ENCODE measurements at places on chromosomes 3 and 15.

GRCh38 chr3:42430781-42431532 lies 20.5 kb upstream of the LYZL4 start:
- DNase-seq: no peak

- no peak for DNase-seq
Observed at GRCh38 chr3:168796339-168796738, 700.6 kb upstream of the GOLIM4 start.

- no peak for DNase-seq
Observed at GRCh38 chr15:66729331-66729951, 27.4 kb downstream of the SMAD6 start.

DNA sequence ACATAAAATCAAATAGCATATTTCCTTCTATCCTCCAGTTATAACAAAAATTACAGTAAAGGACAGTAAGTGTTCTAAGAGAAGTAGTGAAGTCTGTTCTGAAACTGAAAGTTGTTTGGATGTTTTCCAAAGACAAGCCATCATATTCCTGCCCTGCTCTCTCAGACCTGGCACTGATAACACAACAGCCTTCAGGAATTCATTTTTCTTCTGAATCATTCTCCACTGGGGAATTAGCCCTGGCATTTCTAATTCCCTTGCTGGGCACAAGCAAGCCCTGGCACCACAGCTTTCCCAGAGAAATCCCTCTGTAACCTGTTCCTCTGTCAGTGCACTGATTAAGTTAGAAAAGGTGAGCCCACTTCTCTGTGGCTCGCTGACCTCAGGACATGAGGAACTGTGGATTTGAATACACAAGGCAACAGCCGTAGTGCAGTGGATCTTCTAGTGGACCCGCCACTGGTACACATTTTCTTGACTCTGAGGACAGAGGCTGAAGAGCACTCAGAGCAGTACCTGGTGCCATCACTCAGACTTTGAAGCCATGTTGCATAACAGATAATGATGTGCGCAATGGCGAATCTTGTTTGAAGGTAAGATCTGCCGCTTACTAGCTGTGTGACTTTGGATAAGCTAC lies 61.6 kb downstream of the WWTR1 start:
- DNase-seq: no peak

DNA sequence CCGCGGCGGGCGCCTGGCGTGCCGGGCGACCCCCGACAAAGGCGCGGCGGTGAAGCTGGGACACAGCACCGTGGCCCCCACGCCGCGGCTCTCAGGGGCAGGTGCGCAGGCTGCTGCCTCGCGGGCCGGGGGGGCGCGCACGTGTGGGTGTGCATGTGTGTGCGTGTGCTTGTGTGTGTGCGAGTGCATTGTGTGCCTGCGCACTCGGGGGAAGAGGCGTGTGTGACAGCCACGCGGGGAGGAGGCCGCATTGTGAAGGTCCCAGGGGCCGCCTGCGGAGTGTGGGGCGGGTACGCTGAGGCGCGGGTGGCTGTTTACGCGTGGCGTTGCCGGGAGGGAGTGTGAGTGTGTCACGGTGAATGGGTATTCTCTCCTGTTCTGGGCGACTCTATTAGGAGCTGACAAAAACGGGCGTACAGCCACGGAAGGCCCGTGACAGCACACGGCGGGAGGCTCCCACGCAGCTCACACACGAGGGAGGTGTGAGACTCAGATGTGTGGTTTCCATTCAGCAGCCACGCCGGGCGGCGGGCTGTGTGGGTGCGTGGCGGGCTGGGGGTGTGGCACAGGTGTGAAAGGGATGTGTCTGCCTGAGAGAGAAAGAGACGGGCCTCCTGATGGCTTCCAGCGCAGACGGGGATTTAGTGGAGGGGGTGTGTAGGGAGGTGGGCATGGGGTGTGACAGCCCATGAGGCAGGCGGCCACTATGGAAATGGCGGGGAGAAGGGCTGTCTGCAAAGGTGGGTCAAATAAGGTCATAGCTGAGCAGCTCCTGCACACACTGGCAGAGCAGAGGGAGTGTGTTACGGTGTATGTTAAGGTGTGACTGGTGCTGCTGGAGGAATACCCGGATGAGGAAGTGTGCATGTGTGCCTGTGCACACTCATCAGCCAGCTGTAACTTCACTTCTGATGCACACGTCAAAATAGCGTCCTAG lies 750 bp downstream of the PODXL2 start:
- no peak for DNase-seq

DNA sequence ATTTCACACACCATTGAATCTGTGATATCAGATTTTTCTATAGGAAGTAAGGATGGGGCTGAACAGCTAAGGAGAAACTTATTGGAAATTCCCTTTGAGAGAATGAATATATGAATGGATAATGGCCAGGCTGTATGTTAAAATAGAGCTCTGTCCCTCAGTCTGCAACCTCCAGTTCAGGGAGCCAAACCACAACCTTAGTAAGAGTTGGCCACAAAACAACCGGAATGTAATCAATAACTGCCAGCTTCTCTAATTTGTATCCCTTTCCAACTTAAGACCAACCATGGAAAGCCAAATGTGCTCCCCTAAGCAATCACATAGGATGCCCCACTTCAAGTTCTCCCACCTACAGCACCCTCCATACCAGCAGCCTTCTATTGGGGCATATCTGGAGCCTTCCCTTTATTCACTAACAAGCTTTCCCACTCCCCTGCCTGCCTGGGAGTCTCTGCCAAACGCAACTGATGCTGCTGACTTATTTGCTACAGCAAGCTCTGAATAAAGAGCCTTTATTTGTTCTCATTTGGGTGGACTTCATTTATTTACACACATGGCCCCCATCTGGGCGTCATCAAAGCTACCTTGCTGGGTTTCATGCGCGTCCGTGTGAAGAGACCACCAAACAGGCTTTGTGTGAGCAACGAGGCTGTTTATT lies 75.4 kb upstream of the LARS2 start:
- DNase-seq: no peak

GRCh38 chr3:141241616-141242376 lies 10.2 kb downstream of the PXYLP1 start:
- no peak for DNase-seq

DNA sequence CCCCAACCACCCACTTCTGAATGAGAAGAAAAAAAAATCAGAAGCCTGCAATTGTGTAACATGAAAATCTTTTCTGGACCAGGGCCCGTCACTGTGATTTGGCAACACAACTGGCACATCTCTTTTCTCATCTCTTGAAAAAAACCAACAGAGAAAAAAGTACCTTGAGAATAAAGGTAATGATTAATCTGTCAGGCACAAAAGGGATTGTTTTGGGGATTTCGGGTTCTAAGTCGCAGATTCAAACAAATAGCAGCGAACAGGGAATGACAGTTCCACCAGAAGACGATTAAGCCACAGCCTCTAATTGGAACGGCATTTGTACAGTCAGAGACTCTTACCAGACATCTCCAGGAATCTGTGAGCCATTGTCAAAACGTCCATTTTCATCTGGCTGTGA lies at the start of gene AQP9:
Gene AQP9, plus strand, starts transcription at position 276 of the 400 bp plus-strand sequence. CDS start 185 bp downstream, outside the sequence.
- no peak for DNase-seq

DNA sequence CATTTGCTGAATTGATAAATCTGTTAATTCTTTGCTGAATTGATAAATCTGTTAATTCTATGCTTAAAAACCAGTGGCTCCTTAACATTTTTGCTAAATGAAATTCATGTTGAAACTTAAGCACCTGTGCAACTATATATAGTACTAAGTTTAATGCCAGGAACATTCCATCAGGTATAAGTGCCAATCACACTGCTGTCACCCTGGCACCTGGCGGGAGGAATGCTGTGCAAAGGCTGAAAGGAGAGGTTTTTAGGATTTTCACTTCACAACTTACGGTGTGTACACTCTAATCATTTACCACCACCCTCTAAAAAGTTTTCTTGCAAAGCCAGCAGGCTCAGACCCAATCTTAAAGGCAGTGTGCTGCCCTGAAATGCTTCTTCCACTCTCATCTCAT lies 33.5 kb upstream of the MYO5C start:
- DNase-seq: no peak

GRCh38 chr3:127228866-127229265 lies 35.9 kb downstream of the PRR23E start:
- DNase-seq: no peak

DNA sequence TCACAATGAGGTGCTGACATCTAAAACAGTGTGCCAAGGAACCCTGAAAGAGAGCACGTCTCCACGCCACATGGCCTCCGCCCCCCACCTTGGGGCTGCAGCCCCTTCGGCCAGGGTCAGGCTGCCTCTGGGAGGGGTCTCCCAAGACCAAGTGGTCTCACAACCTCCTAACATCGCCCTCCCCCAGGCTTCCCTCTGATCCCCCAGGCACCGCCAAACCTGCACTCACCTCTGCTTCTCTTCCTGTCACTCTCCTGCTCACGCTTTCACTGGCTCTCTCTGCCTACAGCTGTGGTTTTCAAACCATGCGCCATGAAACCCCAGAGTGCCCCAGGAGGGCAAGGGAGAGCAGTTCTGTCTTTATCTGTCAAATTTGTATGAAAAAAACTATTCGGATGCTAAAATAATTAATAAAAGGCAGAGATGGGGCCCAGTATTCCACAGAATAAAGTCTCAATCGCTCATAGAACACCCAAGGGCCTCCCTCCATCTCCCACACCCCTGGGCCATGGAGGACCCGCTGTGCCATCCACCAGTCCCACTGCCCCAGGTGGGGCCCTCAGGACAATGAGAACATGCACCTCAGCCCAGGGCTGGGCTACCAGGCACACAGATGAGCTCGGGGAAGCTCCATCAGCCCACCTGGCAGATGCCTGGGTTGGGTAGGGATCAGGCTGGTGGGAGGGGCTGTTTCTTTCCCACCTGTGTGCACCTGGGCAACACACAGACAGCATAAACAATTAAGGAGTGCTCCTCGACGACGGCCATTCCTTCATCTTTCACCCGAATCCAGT lies 21.5 kb downstream of the CYFIP1 start:
- no peak for DNase-seq

- DNase-seq: no peak
Observed at GRCh38 chr3:46184469-46184868, 23.6 kb downstream of the CCR1 start.

DNA sequence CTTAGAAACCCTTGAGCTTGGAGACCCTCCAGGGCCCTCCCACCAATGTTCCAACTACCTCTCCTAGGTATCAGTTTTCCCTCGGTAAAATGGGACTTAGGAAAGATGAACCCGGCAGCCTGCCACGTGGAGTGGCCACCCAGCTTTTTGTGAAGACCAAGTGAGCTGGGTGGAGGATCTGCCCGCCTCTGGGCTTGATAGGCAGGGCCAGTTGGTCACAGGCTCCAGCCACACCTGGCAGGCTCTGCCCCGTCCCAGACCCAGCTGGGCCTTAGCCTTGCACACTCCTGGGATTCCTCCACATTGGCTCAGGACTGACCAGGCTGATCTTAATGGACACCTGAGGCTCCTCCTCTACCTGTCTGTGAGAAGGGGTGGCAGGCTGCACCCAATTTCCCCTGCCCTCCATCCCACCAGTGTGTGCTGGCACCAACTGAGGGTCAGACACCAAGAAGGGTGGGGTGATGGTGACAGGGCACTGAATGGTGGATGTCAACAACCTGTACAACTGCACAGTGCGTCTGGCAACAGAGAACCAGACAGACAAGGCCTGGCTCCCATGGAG lies 761 bp upstream of the GRIP2 start:
- DNase-seq: no peak

GRCh38 chr15:56774356-56774755 lies 41.0 kb upstream of the ZNF280D start:
- DNase-seq: no peak

DNA sequence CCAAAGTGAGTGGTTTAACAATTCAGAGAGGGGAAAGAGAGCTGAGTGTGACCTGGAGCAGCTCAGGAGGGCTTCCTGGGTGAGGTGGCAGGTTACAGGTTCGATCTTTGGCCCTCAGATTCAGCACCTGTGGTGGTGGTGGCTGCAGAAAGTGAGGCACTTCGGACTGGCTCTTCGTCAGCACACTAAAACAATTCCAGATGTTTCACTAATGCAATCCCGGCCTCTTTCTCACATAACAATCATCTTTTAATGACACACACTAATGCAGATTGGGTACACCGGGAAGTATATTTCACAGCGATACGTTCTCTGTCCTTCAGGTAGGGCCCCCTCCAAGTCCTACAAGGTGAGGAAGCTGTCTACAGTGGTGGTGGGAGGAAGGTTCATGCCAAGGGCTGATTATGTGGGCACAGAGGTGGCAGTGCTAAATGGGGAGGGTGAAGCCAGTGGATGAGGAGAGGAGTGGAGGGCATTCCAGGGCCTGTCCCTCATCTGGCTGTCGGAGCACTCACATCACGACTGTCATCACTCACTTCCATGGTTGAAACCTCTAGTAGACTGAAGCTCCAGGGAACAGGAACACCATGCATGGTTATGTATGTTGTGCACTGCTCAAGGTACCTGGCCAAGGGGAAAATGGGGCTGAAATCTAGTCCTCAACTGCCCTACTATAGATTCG lies 171.1 kb downstream of the RAB11A start:
- no peak for DNase-seq

- DNase-seq: no peak
Observed at GRCh38 chr3:30618526-30618925, 12.1 kb downstream of the TGFBR2 start.

DNA sequence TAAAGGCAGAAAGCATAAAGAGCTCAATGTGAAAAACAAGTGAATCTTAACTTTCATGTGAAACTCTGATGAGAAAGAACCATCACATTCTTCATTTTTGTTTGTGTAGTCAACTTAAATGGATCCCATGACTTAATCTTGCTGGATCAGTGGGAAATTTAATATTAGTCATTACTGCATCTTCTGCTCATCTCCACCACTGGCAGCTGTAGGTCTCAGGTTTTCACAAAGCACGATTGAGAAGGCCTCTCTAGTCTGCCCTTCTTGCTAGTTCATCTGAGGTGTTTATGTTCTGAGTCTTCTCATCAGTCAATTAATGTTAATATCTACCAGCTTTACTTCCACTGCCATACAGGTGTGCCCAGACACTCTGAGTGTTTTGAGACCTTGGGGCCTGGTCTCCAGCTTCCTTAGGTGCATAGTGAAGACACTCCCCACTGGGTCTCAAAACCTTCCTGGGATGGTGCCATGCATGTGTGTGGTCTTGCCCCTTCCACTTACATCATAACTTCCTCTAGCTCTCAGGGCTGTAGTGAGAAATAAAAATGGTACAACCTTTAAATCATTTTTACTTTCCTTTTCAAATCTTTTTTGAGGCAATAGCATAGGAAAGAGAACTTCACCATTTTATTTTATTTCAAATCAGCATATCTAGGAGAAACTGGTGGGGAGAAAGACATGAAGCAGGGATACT lies 421.6 kb upstream of the CBLB start:
- DNase-seq: no peak

- DNase-seq: no peak
Observed at GRCh38 chr3:184645336-184645735, 66.5 kb downstream of the MAGEF1 start.

DNA sequence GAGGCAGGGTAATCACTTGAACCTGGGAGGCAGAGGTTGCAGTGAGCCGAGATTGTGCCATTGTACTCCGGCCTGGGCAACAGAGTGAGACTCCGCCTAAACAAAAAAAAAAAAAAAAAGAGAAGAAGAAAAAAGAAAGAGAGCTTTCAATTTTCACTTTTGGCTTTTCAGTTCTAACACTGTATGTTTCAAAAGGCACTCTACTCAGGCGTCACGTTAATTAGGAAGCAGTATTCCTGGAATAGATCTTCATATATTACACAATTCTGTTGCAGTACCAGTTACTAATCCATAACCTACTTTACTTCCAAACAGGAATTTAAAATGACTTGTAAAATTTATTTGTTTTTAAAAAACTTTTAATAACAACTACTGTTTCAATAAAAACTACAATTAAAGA lies 131.7 kb upstream of the PLXND1 start:
- DNase-seq: no peak

GRCh38 chr3:196789885-196790359 lies 50.3 kb downstream of the PAK2 start:
- DNase-seq: no peak

All from mesothelial cell of epicardium (in vitro differentiated cells).